ENCODE measurements at places on chromosomes 3 and 15.

- DNase-seq: no peak
These were observed 2.3 kb downstream of the TPM1 start for GRCh38 chr15:63044645-63045464.

- no peak for DNase-seq
These were observed 99.4 kb downstream of the DTWD1 start for GRCh38 chr15:49720261-49720660.

GRCh38 chr3:105399611-105400010, 32.9 kb downstream of the ALCAM start:
- DNase-seq: no peak

DNA sequence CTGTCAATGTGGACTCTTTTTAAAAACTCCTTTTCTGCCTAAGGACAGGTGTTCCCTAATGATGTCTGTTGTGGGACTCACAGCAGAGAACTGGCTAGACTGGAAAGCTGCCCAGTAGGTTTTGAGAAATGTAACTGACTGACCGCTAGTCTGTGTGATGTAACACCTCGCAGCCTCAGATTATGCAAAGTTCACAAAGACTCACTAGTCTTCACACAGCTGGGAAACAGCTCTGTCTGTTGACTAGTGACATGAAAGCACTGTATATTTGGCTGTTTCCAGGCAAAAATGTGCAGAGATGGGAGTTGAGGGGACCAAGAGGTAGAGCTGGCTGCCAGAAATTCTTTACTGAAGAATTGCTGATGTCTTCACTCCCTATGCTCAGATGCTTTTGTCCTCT, 10.3 kb downstream of the PDZRN3 start:
- DNase-seq: no peak

DNA sequence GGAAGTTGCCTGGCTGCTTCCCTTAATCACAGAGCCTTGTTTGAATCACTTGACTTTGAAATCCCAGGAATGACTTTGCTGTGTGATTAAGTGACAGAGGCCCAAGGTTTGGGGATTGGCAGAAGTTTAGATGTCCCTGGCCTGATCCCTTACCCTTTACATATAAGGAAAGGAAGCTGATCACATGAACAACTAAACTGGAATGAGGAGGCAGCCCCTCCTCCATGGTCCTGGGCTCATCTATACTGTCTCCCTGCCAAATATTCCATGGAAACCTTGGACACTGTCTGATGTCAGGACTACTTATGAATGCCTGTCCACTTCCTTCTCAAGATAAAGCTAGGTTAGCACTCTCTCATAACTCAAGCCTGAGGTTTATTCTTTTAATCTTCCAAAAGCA, 181.3 kb upstream of the CTDSPL start:
- DNase-seq: no peak

- DNase-seq: no peak
These were observed 12.3 kb upstream of the SECISBP2L start for GRCh38 chr15:49058559-49058958.

All from suppressor macrophage treated with lipopolysaccharide for 4 hours (primary cell).